Kidney (tissue), 22 donors: ENCODE measurements at places on chromosomes 3 and 15. TPM values are rescaled to one million over a fixed set of nuclear protein-coding genes. Genes with fewer than 3 reads are reported as not detected.

- no peak for DNase-seq
Observed at GRCh38 chr3:175713268-175713667, 854.1 kb downstream of the NAALADL2 start.

- no peak for DNase-seq
Observed at GRCh38 chr3:71497971-71498444, 85.5 kb downstream of the FOXP1 start.

DNA sequence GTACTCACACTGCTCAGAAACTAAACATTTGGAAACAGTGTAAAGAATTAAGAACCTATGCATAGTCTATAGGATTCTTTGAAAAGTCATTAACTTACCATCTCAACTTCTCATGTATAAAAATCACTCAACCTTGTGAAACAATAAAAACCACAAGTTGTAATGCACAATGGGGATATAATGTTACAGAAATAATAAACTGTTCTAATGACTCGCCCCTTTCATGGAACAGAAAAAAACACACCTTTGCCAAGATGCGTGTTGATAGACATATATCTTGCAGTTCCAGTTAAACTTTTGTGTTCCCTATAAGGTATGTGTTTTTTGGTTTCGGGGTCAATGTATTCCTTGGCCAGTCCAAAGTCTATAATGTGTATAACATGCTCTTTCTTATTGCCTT, 50.8 kb upstream of the PPIB start:
- no peak for DNase-seq

KCNAB1 gene
- total RNA-seq: 6.6 TPM

DNA sequence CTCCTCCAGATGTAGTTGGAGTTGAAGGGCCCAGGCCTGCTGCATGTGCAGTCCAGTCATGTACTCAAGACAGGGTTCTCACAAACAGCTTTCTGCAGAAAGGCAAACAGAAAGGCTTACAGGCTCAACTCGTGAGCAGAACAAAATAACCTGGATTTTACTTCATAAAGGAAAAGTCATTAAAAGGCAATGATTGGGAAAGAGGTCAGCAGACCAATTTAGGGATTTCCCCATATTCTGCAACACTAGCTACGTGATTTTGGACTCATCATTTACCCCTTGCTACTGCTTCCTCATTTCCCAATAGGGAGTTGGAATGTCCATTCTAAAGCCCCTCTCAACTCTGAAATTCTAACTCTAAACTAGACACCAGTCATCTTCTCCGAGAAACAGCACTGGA, 18.1 kb downstream of the METTL6 start:
- DNase-seq: no peak

FBXO40 gene
- total RNA-seq: not detected

SYNM gene
- total RNA-seq: 23.2 TPM

RAB6B gene
- total RNA-seq: 17.7 TPM
